ENCODE measurements at places on chromosomes 7 and 10. TPM values are rescaled to one million over a fixed set of nuclear protein-coding genes. Genes with fewer than 3 reads are reported as not detected.

- H3K27ac ChIP-seq = peak overlapping the region; percentile 83
- no peak overlapping the region for H3K4me3 ChIP-seq
- peaks cover 33% of the 10 kb centered on the region for H3K36me3 ChIP-seq
- H3K27me3 ChIP-seq = no peaks in the 10 kb centered on the region
- peak; percentile 95 for DNase-seq
Observed at GRCh38 chr7:43872406-43873110, 3.2 kb upstream of the MRPS24 start.

GRCh38 chr10:43852149-43852548 is 203.5 kb upstream of the ZNF32 start:
- no peaks in the 10 kb centered on the region for H3K36me3 ChIP-seq
- no peak overlapping the region for H3K4me3 ChIP-seq
- H3K4me1 ChIP-seq = peaks cover 12% of the 10 kb centered on the region
- no peak for DNase-seq
- H3K27me3 ChIP-seq = no peaks in the 10 kb centered on the region

GRCh38 chr7:3056234-3057065 is 12.8 kb upstream of the CARD11 start:
- no peaks in the 10 kb centered on the region for H3K4me1 ChIP-seq
- peaks cover 25% of the 10 kb centered on the region for H3K27me3 ChIP-seq
- H3K36me3 ChIP-seq = no peaks in the 10 kb centered on the region
- DNase-seq = no peak

DNA sequence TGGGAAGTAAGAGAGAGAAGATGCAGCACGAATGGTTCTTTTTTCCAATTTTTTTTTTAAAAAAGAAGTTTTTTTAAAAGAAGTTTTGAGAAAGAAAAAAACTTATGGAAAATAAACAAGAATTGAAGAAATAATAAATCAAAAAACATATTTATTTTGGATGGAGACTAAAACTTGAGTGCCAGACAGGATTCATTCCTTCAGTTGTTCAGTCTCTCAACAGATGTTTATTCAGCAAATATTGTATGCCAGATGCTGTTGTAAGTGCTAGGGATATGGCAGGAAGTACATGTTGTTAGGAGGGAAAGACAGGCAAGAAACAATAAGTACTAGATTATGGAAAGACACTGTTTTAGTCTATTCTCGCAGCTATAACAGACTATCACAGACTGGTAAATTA is 750.7 kb upstream of the PHF14 start:
- peak; percentile 88 for DNase-seq
- H3K4me1 ChIP-seq = no peaks in the 10 kb centered on the region
- H3K36me3 ChIP-seq = no peaks in the 10 kb centered on the region
- no peak overlapping the region for H3K4me3 ChIP-seq
- H3K27me3 ChIP-seq = no peaks in the 10 kb centered on the region
- no peak overlapping the region for H3K27ac ChIP-seq

Gene C10orf53
- total RNA-seq = not detected

GRCh38 chr10:36450380-36450779 is 675.0 kb upstream of the ANKRD30A start:
- no peak overlapping the region for H3K27ac ChIP-seq
- H3K36me3 ChIP-seq = no peaks in the 10 kb centered on the region
- no peak overlapping the region for H3K4me3 ChIP-seq
- peak; percentile 28 for DNase-seq
- H3K27me3 ChIP-seq = no peaks in the 10 kb centered on the region

Gene CNNM1
- 0.04 TPM for total RNA-seq

Gene MMP21
- 0.18 TPM for total RNA-seq

DNA sequence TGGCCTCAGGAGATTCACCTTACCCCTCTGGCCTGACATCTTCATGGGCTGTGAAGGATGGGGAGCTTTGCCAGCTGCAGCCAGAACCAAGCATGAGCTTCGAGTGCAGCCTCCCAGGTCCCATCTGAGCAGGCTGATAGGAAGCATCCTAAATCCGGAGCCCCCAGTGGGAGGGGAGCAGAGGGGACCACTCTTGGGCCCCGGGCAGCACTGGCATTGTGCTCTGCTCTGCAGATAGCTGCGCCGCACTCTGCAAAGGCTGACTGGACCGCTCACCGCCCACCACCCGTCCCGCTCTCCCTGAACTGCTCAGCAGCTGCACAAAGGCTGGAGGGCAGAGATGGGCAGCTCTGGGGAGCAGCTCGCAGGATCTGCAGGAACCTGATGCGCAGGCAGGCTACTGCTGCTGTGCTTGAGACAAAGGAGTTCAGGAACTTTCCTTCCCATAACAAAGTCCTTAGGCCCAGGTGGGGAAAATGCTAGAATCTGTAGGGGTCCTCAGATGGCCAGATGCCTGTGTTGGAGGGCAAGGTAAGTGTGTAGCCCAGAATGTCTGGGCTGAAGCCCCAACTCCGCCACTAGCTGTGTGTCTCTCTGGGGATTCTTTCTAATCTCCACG is 51.8 kb downstream of the ARHGAP22 start:
- peaks cover 2% of the 10 kb centered on the region for H3K27me3 ChIP-seq
- H3K36me3 ChIP-seq = no peaks in the 10 kb centered on the region
- no peak overlapping the region for H3K27ac ChIP-seq
- peaks cover 12% of the 10 kb centered on the region for H3K4me1 ChIP-seq

- no peaks in the 10 kb centered on the region for H3K36me3 ChIP-seq
- no peak overlapping the region for H3K27ac ChIP-seq
- H3K4me3 ChIP-seq = no peak overlapping the region
- H3K27me3 ChIP-seq = peaks cover 56% of the 10 kb centered on the region
- peaks cover 6% of the 10 kb centered on the region for H3K4me1 ChIP-seq
- no peak for DNase-seq
Observed at GRCh38 chr7:35248576-35249536, 5.0 kb downstream of the TBX20 start.

DNA sequence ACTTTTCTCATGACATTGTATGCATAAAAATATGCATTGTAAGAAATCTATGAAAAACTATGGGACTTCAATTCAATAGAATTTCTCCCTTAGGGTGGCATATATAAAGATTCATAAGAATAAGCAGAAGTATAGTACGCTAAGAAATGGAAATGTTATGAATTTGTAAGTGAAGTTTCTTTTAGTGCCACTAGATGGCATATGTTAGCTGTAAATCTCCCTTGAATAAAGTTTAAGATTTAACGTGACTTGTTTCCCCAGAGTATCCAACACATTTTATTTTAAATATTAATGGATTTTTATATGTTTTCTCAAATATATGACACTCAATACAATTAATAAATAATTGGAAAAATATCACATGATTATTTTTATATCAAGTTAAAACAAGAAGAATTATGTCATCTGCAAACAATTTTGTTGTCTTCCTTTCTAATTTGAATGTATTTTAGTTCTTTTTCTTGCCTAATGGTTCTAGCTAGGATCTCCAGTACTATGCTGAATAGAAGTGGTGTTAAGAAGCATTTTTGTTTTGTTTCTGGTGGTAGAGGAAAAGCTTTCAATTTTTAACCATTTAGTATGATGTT is 287.2 kb downstream of the HGF start:
- H3K4me1 ChIP-seq = peaks cover 5% of the 10 kb centered on the region
- H3K4me3 ChIP-seq = no peak overlapping the region
- no peak overlapping the region for H3K27ac ChIP-seq
- no peaks in the 10 kb centered on the region for H3K36me3 ChIP-seq
- DNase-seq = peak; percentile 37

GRCh38 chr10:30691639-30692015 is 62.1 kb upstream of the LYZL2 start:
- peak overlapping the region; percentile 78 for H3K27ac ChIP-seq
- H3K36me3 ChIP-seq = no peaks in the 10 kb centered on the region
- H3K4me3 ChIP-seq = peak overlapping the region; percentile 17
- DNase-seq = peak; percentile 79
- H3K27me3 ChIP-seq = no peaks in the 10 kb centered on the region
- peaks cover 7% of the 10 kb centered on the region for H3K4me1 ChIP-seq

- H3K4me3 ChIP-seq = no peak overlapping the region
- H3K27me3 ChIP-seq = no peaks in the 10 kb centered on the region
- H3K36me3 ChIP-seq = peaks cover 4% of the 10 kb centered on the region
- no peak overlapping the region for H3K27ac ChIP-seq
- DNase-seq = no peak
Observed at GRCh38 chr10:34135515-34135914, 679.6 kb downstream of the PARD3 start.
